A549 treated with DMSO at 1 μM for 4 hours (cell line): ENCODE measurements at places on chromosomes 7 and 10. TPM values are rescaled to one million over a fixed set of nuclear protein-coding genes. Genes with fewer than 3 reads are reported as not detected.

The GIMAP1 gene
- not detected in 5 replicates for total RNA-seq

The MAT1A gene
- total RNA-seq = 0.11 TPM in 1 of 5 replicates, not detected in the others

The TRIP6 gene
- 46.1 to 61.3 TPM (median 52.0 TPM) in 5 replicates for total RNA-seq

The CCL24 gene
- 0.25 to 0.32 TPM in 2 of 5 replicates, not detected in the others for total RNA-seq

The ACSL5 gene
- total RNA-seq = 0.13 to 0.27 TPM (median 0.21 TPM) in 5 replicates

The HTR5A gene
- total RNA-seq = not detected in 5 replicates

The CLDN3 gene
- total RNA-seq = 1.6 to 3.7 TPM (median 2.8 TPM) in 5 replicates

The OGDH gene
- 25.9 to 34.0 TPM (median 30.9 TPM) in 5 replicates for total RNA-seq

The PRKG1 gene
- 0.16 TPM in 1 of 5 replicates, not detected in the others for total RNA-seq

The MSMB gene
- total RNA-seq = not detected in 5 replicates

The ZNF503 gene
- 9.2 to 14.1 TPM (median 12.5 TPM) in 5 replicates for total RNA-seq

The CABCOCO1 gene
- total RNA-seq = 0.11 to 0.33 TPM (median 0.23 TPM) in 4 of 5 replicates, not detected in the other

The GRB10 gene
- total RNA-seq = 68.4 to 95.1 TPM (median 82.8 TPM) in 5 replicates

The RNLS gene
- total RNA-seq = 7.5 to 10.0 TPM (median 8.3 TPM) in 5 replicates

The MMD2 gene
- not detected in 5 replicates for total RNA-seq

The OPN1SW gene
- total RNA-seq = not detected in 5 replicates

The GTPBP10 gene
- 20.9 to 26.1 TPM (median 23.2 TPM) in 5 replicates for total RNA-seq

The COMTD1 gene
- 24.0 to 47.2 TPM (median 44.1 TPM) in 5 replicates for total RNA-seq

The EBLN1 gene
- 0.19 TPM in 1 of 5 replicates, not detected in the others for total RNA-seq

The MLXIPL gene
- 0.25 to 1.4 TPM (median 1.0 TPM) in 5 replicates for total RNA-seq

The ERVW-1 gene
- not detected in 5 replicates for total RNA-seq

The TMEM176B gene
- 0.09 to 0.16 TPM in 2 of 5 replicates, not detected in the others for total RNA-seq

The EIF5AL1 gene
- 2.3 to 5.1 TPM (median 2.8 TPM) in 5 replicates for total RNA-seq

The TMEM270 gene
- total RNA-seq = 0.19 to 0.23 TPM in 2 of 5 replicates, not detected in the others

The CTNNA3 gene
- total RNA-seq = not detected in 5 replicates

The RPEL1 gene
- total RNA-seq = 0.03 TPM in 1 of 5 replicates, not detected in the others

The NUB1 gene
- 36.4 to 41.6 TPM (median 39.4 TPM) in 5 replicates for total RNA-seq

The TSPAN33 gene
- total RNA-seq = 4.6 to 6.8 TPM (median 6.1 TPM) in 5 replicates

The LZTS2 gene
- total RNA-seq = 33.8 to 44.5 TPM (median 40.3 TPM) in 5 replicates

The NKX6-2 gene
- 0.10 to 0.25 TPM (median 0.23 TPM) in 5 replicates for total RNA-seq

The CHRM2 gene
- not detected in 5 replicates for total RNA-seq

The SUGCT gene
- 1.2 to 1.6 TPM (median 1.2 TPM) in 5 replicates for total RNA-seq

The DRGX gene
- total RNA-seq = 0.03 to 0.07 TPM (median 0.06 TPM) in 3 of 5 replicates, not detected in the others

The EPHB6 gene
- total RNA-seq = 0.26 to 0.83 TPM (median 0.79 TPM) in 5 replicates

The NRCAM gene
- 70.5 to 98.1 TPM (median 90.7 TPM) in 5 replicates for total RNA-seq

The CAV1 gene
- total RNA-seq = 403 to 499 TPM (median 459 TPM) in 5 replicates
